Stimulated activated CD4-positive, alpha-beta T cell treated with anti-CD3 and anti-CD28 coated beads, Interleukin-4, amount 100 ng/mL, for 4 hours (primary cell): ENCODE measurements at places on chromosomes 1 and 21.

DNA sequence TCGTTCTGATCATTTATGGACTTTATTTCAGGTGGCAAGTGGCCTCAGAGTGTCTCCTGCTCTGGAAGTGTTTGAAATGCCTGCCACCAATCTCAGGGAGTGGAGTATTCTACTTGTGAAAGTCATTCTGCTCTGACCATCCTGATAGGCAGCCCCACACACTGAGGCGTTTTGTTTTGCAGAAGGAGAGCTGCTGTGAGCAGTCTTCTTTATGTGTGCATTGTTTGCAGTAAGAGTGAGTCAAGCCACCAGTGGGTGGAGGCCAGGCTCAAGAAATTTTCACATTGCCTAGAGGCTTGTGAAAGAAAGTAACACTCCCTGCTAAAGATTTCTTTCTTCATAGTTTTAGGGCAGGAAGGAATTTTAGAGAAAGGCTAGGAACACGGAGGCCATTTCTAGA, 204.4 kb downstream of the SLC35F3 start:
- no peak for DNase-seq

- no peak for DNase-seq
Measured at GRCh38 chr1:74995821-74996220, 138.4 kb upstream of the LHX8 start.

- DNase-seq: no peak
Measured at GRCh38 chr1:37691497-37692077, 729 bp upstream of the CDCA8 start.

DNA sequence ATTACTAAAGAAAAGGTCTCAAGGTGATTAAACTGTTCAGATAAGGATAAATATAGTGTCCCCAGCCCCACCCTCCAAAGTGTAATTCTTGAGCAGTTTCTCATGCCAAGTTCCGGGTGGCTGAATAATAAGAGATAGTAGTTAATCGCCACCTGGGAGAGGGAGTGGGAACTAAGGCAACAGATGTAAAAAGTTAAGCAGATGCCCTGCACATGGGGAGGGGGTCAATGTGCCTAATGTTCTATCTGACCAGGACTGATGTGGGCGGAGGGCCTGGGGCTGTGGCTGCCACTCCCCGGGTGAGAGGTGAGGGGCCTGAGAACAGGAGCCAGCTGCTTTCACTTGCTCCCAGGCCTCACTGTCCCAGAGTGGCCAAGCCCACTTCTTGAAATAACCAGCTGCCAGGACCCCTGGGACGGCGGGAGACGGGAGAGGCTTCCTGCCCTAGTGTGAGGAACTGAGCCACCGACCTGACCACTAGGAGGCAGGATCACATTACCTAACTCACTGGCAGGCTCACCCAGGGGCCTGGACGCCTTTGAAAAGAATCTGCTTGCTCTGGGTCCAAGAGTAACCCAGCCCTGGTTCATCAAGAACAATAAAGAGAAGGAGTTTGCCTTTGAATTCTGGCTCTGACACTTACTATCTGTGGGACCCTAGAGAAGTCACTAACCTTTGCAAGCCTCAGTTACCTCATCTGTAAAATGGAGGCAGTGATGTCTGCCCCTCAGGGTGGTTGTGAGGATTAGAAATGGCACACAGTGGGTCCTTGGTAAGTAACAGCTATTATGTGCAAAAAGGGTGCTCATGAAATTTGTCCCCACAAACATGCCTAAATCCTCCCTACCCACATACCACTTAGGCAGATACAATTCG, 179.2 kb downstream of the ATG4C start:
- DNase-seq: no peak

- no peak for DNase-seq
Measured at GRCh38 chr1:25629836-25630235, 13.2 kb downstream of the MAN1C1 start.

- DNase-seq: no peak
Measured at GRCh38 chr1:31208361-31208945, 31.2 kb downstream of the NKAIN1 start.

- peak; percentile 26 for DNase-seq
Measured at GRCh38 chr21:46633566-46633965, 1.9 kb upstream of the PRMT2 start.

DNA sequence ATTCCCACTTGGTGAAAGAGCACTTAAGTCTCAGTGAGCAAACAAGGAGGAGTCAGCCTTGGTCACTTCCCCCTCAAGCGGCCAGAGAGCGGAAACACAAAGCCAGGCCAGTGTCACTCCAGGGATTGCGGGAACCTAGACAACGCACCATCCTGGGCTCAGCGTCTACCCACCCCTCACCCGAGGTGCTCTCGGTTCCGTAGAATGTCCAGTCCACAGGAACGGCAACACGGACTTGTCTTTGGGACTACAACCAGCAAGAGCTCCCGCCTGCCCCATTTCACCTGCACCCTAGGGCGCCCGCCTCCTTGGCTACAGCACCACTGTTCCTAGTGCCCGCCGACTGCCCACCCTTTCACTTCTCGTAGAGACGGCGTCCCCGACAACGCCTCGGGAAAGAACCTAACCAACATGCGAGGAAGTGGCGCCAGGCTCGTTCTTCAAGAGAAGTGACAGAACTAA, 509 bp downstream of the GDAP2 start:
- DNase-seq: peak; percentile 15

GRCh38 chr1:67711158-67711854, 26.3 kb downstream of the GADD45A start:
- DNase-seq: no peak

DNA sequence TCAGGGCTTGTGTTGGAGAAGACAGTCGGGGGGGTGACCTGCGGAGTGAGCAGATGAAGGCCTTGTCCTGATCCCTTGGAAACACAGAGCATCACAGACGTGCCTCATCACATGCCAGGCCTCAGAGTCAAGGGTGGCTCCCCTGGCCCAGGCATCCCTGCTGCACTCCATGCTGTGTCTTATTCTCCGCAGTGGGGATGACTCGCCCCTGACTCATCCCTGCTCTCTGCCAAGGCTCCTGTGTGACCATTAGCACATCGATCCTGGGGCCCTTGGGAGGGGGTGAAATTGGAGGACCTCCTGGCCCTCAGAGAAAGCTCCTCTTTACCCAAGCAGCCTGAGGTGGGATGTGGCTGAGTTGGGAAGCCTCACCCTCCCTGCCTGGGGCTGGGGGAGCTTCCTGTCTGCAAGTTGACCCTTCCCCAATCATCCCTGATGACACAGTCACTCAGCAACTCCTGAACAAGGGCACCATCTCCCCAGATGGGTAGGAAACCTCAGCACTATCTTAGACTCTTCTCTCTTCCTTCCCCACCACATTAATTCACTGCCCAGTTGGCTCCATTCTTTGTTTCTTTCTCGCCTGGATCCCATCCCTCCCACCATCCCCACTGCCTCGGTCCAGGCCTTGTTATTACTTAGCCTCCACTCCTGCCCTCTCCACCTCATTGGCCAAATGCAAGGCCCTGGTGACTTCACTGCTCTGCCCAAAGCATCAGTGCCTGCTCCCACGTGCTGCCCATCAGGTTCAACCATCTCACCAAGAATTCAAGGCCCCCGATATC, 74.6 kb downstream of the CAMK2N1 start:
- DNase-seq: no peak

GRCh38 chr1:204509186-204509635, 7.0 kb upstream of the MDM4 start:
- no peak for DNase-seq

DNA sequence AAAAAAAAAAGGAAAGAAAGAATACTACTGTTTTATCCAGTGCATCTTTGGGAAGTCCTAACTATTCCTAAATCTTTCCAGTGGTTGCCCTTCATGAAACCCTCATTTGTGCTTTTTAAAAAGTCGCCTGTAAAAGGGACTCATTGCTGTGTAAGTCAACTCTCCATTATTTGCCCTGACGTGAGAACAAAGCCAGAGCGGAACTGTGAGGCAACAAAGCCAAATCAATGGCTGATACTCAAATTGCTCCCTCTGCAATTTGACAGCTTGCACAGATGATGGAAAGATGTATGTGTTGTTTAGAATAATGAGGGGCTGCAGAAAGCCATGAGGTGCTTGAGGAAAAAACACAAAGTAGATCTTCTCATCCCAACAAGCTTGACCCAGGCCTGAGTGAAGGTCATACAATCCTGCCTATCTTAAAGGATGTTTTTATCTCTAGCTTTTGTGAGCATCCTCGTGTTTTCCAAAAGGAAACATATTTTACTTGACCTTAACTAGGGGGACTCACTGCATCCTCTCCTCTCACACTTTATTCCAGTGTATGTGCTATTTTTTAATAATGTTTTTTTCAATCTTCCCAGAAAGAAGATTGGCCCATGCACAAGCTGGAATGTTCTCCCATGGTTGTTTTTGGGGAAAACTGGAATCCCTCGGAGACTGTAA, 33.4 kb downstream of the SMYD2 start:
- no peak for DNase-seq

DNA sequence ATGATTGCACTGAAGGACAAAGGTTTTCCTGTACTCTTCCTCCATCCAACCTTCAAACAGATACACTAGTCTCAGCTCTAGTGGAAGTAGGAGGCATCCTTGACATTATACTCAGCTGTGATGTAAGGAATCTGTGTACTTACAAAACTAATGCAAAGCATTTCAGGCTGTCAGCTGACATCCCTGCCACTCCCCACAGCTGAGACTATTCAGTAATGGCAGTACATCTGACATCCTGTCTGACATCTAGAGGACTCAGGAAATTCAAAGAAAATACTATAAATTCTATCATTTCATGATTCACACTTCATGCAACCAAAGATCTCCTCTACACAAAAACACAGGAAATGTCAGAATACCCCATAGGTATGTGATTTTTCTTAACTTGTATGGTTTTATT, 325.8 kb downstream of the SMYD3 start:
- DNase-seq: no peak

- DNase-seq: no peak
Measured at GRCh38 chr1:79817031-79817560, 810.6 kb upstream of the ADGRL4 start.

DNA sequence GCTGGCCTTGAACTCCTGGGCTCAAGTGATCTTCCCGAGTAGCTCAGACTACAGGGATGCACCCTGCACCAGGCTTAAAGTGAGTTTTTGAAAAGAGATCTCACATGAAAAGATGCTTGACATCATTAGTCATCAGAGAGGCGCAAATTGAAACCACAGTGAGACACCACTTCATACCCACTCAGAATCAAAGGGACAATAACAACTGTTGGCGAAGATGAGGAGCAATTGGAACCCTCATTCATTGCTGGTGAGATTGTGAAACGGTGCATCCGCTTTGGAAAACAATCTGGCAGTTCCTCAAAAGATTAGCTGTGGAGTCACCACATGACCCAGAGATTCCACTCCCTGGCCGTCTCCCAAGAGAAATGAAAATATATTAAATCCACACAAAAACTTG, 122.3 kb downstream of the PGBD5 start:
- DNase-seq: no peak

GRCh38 chr1:32757213-32757895, 54.8 kb upstream of the SYNC start:
- DNase-seq: no peak

GRCh38 chr21:42942244-42942643, 16.8 kb upstream of the ERVH48-1 start:
- DNase-seq: no peak

GRCh38 chr1:61757950-61758349, 15.7 kb downstream of the PATJ start:
- no peak for DNase-seq

DNA sequence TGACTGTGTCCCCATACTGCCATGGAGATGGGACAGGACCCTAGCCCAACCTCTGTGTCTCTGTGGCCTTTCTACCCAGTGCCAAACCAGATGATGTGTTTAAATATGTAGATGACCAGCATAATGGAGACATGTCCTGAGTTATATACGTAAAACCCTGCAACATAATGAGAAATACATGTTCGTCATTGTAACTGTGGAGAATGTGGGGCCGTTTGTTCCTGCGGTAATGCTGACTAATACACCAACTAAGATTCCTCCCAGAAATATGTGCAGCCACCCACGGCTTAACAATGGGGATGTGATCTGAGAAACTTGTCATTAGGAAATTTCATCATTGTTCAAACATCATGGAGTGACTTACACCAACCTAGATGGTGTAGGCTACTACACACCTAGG, 71.7 kb upstream of the SIM2 start:
- no peak for DNase-seq
